ENCODE measurements at places on chromosomes 5 and 9.

DNA sequence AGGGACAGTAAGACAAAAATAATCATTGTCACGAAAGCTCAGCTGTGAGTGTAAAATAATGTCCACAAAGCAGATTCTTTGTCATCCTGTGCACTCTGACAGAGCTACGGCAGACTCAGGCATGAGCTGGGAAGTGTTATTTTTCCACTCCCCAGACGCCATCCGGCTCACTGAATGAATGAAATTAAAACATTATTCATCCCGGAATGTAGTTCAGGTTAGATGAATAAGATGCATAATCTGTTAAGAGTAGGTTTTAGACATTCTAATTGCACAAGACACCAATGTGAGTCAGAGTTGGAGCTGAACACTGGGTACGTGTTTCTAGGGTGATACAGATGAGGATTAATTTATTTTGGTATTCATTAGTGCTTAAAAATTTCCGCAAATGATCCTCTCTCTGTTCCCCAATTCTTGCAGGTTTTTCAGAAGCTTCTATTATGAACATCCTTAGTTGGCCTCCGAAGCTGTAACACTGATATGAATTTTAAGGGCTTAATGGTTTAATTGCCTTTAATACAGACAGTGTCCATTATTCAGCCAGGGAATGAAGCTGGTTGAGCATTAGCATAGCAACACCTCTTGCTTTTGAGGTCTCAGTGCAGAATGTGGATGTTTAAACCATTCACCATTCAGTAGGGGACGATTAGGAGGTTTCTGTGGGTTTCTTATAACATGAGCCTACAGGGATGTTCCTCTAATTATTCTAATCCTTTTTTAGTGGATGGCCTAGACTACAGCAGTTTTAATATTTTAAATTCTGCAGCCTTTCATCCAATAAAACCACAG is 65.6 kb upstream of the FRRS1L start:
- no peak for DNase-seq

DNA sequence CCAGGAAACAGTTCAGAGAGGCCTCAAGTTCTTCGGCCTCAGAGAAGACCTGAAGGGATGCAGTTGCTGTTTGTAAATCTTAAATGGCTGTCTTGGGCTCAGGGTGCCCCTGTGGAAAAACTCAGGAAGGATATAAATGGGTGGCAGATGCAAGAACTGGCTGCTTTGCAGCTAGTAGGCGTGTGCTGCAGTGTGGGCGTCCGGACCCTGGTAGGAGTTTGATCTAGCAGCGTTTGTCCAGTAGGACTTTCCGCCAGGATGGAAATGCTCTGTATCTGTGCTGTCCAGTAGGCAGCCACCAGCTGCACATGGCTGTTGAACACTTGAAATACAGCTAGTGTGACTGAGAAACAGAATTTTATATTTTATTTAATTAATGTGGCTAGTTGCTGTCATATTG is 7.7 kb downstream of the CDX1 start:
- DNase-seq: no peak

- DNase-seq: no peak
Observed at GRCh38 chr9:110036286-110036685, 171.7 kb downstream of the C9orf152 start.

- DNase-seq: no peak
Observed at GRCh38 chr5:149271716-149272563, at the start of gene AFAP1L1. TSS of gene AFAP1L1 (plus strand) at chr5:149271859. CDS start at chr5:149271969, 110 bp downstream.

- DNase-seq: no peak
Observed at GRCh38 chr5:149056616-149057165, 6.2 kb downstream of the SH3TC2 start.

DNA sequence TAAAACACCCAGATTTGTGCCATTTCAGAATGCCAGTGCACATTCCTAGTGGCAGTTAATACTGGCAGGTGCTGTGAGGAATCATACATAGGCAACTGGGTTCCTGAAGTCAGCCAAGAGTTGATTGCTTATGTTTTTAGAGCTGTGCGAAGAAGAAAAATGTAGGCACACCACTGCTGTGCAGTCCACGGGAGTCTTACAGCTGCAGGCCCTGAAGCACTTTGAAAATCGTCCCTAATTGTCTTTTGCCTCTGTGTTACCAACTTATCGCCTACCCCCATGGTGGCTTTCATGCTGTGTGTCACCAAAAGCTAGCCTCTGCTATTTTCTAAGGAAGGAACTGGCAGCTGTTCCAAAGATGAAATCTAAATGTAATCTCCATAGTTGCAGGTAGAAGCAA is 263.9 kb downstream of the ARRDC3 start:
- DNase-seq: no peak

DNA sequence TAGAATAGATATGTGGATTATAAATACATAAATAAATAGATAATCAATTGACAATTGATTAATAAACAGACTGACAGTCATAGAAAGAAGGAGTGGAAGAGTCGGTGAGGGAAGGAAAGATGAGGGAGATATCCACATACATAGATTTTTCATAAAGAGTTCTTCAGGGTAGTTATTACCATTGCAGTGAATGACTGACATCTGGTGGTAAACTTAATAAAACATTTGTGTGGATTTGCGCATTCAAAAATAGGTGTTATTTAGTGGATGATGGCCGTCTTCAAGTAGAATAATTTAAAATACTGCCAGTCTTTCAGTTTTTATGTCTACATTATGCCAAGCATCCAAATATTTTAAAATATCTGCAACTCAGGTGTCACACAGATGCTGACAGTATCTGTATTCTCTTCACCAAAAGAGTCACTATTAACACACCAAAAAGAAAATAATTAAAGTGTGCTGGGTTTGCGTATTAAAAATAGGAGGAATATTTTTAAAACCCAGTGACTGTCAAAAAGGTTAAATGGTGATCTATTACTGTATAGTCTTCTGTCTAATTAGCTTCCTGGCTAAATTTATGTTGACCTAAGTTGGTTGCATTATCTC is 78.8 kb downstream of the GIN1 start:
- no peak for DNase-seq

GRCh38 chr5:150624334-150625163 is 15.9 kb upstream of the SYNPO start:
- DNase-seq: peak; percentile 13

- no peak for DNase-seq
Observed at GRCh38 chr5:82349652-82350051, 71.5 kb upstream of the RPS23 start.

DNA sequence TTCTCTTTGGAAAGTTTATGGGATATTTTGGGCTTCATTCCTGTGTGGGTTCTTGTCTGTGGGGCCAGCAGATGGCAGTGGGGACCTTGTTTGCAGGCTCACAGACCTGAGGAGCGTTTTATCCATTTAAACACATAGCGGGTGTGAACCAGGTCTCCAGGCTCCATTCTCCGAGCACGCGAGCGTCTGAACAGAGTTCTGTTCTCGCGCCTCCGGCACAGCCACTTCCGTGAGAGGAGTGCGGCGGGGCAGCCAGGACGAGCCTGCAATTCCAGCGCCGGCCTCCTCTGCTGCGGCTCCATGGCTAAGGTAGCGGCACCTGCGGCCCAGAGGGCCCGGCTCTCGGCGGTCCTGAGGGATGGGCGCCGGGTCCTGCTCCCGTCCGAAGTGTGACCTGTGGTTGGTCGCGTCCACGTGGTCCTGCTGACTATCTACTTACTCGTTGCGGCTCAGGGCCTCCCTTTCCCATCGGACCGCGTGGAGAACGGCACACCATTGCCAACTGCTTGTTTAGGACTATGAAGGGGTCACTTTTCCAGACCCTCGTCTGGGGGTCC is 7.3 kb downstream of the NRARP start:
- no peak for DNase-seq

DNA sequence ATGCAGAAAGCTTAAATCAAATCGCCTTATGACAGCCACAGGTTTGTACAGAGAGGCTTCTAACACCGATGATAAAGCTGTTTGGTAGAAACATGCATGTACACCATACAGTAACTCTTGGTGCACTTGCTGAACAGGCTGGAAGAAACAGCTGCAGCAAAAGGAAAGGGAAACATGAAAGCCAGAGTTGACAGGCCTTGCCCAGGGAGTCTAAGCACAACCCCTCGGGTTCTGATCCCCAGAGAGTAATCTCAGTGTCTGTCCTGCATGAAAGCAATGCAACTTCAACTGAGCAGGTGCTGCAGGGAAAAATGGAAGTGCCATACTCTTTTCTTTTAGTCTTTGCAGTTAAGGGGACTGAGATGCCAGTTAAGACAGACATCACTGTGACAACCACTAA is 419.9 kb downstream of the BNC2 start:
- no peak for DNase-seq

DNA sequence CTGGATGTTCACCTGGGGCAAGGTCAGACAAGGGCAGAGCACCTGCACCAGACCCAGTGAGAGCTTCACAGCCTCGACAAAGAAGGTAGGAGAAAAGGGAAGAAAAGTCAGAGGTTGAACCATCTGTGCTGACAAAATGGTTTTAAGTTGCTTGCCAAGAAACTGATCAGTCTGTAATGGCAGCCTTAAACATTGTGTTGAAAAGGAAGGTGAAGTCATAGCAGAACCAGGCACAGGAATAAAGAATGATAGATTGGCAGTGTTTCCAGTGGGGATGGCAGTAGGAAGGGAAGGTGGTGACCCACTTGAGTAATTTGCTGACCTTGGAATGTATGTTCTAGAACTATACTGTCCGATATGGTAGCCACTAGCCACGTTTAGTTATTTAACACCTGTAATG is 34.2 kb downstream of the HTR4 start:
- DNase-seq: no peak

DNA sequence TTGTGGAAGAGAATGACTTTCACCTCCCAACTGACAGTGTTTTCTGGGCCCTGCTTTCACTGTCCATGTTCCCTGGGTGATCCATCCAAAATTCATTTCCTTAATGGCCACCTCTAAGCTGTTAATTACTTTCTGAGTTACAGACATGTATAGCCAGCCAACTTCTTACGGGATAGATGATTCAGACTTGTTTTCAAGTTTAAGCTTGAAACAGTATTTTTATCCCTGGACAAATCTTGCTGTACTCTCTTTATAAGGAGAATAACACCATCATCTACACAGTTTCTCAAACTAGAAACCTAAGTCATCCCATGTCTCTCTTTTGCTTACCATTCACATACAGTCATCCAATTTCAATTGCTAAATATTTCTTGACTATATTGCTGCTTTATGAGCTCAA is 6.9 kb downstream of the FAM174A start:
- no peak for DNase-seq

DNA sequence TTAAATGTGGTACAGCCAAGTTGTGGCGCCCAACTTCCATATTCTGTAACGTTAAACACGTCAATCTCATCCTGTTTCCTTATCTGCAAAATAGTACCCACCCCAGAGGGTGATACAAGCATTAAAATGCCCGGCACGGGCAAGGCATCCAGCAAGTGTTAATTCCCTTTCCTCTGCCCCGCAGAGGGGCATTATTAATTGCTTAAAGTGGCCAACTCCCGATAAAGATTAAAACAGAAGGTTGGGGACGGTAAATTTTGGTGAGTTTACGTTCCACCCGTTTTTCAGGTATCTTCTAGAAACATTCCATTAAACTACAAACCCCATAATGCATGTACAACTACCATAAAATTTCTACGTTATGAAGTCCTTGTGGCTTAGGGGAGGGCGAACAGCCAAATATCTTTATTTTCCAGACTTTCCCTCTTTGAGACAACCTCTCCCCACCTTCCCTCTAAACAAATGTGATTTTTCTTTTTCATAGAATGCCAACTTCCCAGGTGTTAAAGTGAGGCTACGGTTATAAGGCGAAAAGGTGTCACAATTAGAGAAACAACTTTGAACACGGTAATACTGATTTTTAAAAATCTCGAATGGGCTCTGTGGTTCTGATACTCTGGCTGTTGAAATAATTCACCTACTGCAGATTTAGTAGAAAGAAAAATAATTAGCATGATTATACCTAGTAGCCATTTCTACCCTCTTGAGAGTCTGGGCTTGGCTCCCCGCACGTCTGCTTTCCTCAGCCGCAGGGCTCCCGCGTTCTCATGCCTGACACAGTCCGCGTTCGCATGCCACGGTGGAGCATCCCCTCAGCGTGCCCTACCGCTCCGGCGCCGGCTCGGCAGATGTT is 1.2 kb upstream of the GPBP1 start:
- DNase-seq: no peak

GRCh38 chr5:82480331-82480730 is 202.2 kb upstream of the RPS23 start:
- no peak for DNase-seq

- no peak for DNase-seq
Observed at GRCh38 chr9:28127101-28127500, 553.8 kb upstream of the C9orf72 start.

GRCh38 chr5:131096774-131097710 is 68.0 kb downstream of the HINT1 start:
- DNase-seq: no peak

GRCh38 chr9:18746631-18747030 is 272.7 kb downstream of the ADAMTSL1 start:
- DNase-seq: no peak

DNA sequence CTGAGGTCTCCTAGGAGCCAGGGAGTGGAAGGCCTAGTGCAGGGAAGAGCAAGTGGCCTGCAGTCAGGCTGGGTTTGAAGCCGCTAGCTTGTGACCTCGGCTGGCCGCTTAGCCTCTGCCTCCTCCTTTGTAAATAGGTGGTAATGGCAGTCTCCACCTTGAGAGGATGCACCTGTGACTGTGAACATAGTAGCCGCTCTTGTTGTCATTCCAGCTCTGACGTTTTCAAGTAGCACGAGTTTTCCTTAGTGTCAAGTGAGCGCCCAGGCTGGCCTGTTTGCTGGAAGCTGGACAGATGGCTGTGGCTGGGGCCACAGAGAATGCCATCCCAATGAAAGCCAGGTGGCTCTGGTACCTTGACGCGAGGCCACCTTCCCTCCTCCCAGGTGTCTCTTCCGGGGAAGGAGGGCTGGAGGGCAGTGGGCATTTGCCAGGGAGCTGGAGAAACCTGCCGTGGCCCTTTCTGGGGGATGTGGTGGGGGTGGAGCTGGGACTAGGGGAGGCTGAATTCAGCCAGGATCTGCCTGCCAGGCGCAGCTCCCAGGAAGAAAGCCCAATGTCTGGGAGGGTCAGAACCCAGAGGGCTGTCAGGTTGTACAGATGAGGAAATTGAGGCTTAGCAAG is 2.5 kb downstream of the ASS1 start:
- DNase-seq: no peak

DNA sequence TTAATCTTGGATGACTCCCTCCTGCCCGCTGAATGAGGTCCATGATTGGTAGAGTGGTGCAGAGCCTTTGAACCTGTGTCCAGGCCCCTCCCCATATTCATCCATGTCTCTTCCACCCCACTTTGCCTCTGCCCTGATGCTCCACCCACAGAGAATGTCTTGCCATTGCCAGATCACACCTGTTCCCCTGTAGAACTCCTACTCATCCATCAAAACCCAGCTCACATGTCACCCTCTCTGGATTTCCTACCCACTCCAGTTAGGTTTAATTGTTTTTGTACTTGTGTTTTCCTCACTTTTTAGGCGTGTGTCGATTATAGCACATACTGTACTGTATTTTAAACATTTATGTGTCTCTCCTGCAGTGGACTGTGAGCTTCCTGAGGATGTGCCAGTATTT is 107.0 kb upstream of the CTSL start:
- DNase-seq: no peak

DNA sequence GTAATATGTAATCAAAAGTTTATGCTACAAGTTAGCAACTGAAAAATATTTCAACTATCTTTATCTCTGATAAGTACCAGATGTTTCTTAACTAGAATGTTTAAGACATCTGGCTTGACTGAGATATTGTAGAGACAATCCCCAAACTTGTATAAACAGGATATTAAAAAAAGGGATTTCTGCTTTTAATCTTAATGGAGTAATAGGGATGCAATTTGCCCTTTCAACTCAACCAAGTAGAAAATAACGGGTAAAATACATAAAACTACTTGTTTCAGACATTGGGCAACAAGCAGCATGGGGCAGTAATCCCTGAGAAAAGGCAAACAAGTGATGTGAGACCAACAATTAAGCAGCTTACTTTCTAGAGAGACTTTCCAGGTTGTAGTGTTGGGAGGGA is 9.4 kb upstream of the ADAMTS12 start:
- DNase-seq: no peak
